Posterior cingulate gyrus (tissue), 11 donors: ENCODE measurements at places on chromosomes 11 and 22.

DNA sequence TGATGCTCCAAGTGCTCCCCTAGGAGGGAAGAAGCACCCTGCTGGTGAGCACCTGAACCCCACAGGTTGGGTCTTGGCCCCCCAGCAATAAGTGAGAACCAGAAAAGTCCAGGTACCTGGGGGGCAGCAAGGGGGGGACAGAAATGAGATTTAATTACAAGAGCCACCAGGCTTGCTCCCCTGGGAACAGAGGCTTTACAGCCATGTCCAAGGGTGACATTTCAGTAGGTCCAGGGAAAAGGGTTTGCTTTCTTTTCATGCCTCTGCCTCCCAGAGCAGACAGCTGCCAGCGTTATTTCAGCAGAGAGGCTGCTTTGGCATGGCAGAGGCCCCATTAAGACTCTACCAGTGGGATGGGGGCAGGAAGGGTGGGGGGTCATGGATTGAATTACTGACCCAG, 437.7 kb downstream of the BUD13 start:
- no peak for DNase-seq

DNA sequence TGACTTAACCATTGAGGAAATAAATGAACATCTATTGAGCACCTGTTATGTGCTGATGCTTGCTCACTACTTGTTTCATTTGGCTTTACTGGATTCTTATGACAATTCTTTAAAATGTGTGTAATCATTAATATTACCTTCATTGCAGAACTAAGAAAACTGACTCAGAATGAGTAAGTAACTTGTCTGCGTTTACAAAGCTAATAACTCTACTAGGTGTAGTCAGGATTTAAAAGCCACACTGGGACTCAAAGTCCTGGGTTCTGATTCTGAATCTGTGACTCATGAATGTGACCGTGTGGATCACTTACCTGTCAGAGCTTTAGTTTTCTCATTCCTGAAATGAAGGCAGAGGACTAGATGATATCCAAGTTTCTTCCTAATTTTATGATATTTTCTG, 23.4 kb upstream of the KIRREL3 start:
- no peak for DNase-seq

DNA sequence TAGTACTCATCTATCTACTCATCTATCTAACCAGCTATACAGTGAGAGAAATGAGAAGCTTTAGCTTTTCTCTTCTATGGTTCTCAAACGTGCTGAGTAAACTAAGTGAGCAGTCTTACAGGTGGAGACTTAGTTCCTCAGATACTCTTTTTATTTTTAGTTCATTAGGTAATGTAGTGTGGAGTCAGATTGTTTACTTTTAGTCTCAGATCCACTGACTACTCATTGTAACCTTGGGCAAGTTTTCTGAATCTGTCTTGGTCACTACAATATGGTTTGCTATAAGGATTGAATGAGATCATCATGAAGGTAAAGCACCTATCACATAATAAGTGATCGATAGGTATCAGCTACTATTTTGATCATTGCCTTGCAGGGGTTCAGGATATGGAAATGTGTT, 160.1 kb downstream of the RAB38 start:
- DNase-seq: no peak

GRCh38 chr22:38035530-38035885, 21.7 kb upstream of the PICK1 start:
- no peak for DNase-seq
